GOT3 (cell line): ENCODE measurements at places on chromosomes 6 and 20.

DNA sequence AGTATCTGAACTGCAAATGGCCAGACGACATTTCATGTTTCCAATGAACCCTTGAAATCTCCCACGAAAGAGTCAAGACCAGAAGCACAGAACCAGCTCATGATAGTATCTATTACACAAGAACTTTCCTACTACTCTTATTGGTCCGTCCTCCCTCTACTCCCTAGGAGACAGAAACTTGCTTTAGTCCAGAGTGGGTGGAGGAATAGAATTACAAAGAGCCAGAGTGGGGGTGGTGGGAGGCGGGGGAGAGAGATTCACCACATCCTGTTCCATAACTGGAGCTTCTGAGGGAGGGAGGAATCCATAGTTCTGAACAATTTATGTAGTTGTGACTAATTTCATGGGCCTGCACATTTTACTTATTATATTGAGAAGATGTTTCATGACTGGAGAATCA is 18.5 kb upstream of the WFDC10A start:
- no peak for DNase-seq

GRCh38 chr20:54093423-54094267 is 23.3 kb upstream of the BCAS1 start:
- DNase-seq = no peak

DNA sequence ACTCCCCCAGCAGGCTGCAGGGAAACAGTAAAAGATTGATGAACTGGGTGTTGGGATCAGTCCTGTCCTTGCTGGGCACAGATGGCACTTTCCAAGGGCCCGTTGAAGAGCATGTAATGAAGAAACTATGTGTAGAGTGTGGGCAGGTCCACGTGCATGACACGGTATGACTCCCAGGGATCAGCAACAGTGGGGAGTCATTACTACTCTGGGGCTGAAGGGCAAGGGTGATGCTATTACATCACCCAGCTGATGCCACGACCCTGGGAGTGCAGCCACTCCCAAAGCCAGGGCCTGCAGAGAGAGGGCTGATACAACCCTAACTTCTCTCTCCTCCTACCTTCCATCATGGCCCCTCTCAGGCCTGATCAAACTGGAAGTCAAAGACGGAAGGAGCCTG is 20.1 kb downstream of the KCNK17 start:
- no peak for DNase-seq

DNA sequence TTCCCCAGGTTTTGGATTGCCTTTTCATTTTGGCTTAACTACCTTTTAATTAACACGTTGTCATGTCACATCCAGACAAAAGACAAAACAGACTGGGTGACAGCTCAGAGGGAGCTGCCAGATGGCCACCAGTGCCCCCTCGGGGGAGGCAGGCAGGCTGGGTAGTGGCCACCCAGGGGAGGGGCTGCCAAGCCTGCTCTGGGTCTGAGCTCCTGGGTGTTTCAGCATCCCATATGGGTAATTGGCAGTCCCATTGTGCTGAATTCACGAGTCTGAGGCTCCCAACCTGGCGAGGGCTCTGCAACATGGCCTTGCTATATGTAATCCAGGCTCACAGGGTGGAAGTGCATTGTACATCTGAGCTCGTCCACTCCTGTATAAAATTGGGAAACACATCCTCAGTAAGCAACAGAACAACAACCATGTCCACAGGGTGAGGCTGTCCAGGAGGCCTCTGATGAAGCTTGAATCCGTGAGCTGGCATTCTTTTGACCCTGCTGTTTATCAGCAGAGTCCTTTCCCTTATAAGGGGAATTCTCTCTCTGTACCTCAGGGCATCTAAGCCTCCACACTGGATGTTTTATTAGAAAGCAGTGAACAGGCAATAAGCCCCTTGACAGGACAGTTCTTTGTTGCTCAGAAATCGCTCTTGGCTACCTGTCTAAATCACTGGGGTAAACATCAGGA is 111.7 kb upstream of the SLC22A23 start:
- no peak for DNase-seq
